Heart right ventricle (tissue), 16 donors: ENCODE measurements at places on chromosomes 13 and 19. TPM values are rescaled to one million over a fixed set of nuclear protein-coding genes. Genes with fewer than 3 reads are reported as not detected.

GRCh38 chr19:373391-374182, 29.0 kb upstream of the MIER2 start:
- H3K4me1 ChIP-seq: peaks cover 14% of the 10 kb centered on the region
- no peaks in the 10 kb centered on the region for H3K36me3 ChIP-seq

DNA sequence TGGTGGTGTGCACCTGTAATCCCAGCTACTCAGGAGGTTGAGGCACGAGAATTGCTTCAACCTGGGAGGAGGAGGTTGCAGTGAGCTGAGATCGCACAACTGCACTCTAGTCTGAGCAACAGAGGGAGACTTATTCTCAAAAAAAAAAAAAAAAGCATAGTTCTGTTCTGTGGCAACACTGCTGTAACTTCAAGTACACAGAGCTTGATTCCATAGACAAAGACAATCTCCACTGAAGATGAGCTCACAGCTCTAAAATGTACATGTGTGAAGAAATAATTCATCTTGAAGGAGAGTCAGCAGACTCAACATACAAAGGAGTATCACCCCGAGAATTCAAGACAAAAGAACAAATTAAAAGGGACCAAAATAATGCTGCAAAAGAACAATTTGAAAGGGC, 47.8 kb downstream of the KCTD15 start:
- H3K36me3 ChIP-seq: no peaks in the 10 kb centered on the region
- no peaks in the 10 kb centered on the region for H3K4me1 ChIP-seq
- H3K27me3 ChIP-seq: peaks cover 6% of the 10 kb centered on the region
- no peak for DNase-seq
- no peak overlapping the region for H3K27ac ChIP-seq

- no peak overlapping the region for H3K27ac ChIP-seq
- no peak for DNase-seq
- peaks cover 27% of the 10 kb centered on the region for H3K4me1 ChIP-seq
Measured at GRCh38 chr13:20051366-20051765, 92.8 kb downstream of the ZMYM2 start.

Gene BCAM
- 87.4 TPM for total RNA-seq

- DNase-seq: no peak
- H3K27ac ChIP-seq: peak overlapping the region; percentile 95
- H3K4me3 ChIP-seq: peak overlapping the region; percentile 48
- no peaks in the 10 kb centered on the region for H3K36me3 ChIP-seq
- no peaks in the 10 kb centered on the region for H3K27me3 ChIP-seq
- H3K4me1 ChIP-seq: peaks cover 40% of the 10 kb centered on the region
Measured at GRCh38 chr19:46715975-46716671, 791 bp downstream of the PRKD2 start.

GRCh38 chr19:41958367-41959055, 610 bp downstream of the RABAC1 start:
- H3K27ac ChIP-seq: peak overlapping the region; percentile 87
- peaks cover 21% of the 10 kb centered on the region for H3K4me1 ChIP-seq
- peak overlapping the region; percentile 84 for H3K4me3 ChIP-seq
